ENCODE measurements at places on chromosomes 6 and 20.

- DNase-seq, result no peak
Measured at GRCh38 chr6:82251942-82252341, 4.4 kb upstream of the IBTK start.

- no peak for DNase-seq
Measured at GRCh38 chr6:160871320-160871719, 120.2 kb upstream of the MAP3K4 start.

DNA sequence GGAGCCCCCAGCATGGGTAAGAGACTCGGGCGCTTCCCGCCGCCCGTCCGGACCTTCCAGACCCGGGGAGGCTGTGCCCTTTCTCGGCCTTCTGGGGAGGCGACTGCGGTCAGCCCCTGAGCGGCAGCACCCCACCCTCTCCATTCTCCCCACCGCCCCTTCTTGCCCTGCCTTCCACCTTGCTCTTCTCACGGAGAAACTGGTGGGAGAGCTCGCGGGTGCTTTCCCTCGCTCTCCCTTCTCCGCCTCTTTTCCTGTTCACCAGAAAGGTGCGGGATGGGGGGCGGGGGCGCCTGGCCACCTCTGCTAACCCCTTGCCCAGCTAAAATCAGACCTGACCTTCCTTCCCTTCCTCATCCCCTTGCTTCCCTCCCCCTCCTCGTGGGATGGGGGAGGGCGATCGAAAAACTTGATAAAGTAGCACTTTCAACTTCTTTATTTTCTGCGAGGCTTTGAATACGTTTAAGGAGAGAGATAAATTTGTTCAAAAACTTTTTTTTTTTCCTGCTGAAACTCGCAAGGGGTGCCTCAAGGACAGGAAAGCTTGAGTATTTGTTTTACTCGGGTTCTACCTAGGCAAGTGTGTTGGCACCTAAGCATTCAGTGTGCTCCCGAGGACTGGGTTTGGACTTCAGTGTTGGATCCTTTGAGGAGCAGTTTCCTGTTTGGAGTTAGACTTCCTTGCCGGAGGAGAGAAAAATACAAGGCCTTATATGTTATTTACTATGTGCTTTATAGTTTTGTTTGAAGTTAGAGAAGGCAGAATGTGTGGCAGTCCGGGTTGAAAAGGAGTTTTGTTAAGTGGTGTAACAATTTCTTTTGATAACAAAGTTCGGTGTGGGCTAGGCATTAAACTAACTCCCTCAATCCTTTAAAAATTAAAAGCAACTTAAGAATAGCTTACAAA, 897 bp downstream of the CD2AP start:
- DNase-seq, result no peak

- no peak for DNase-seq
Measured at GRCh38 chr6:13445005-13445743, 42.2 kb downstream of the GFOD1 start.

- DNase-seq, result no peak
Measured at GRCh38 chr20:44888226-44889103, 3.0 kb downstream of the YWHAB start.

DNA sequence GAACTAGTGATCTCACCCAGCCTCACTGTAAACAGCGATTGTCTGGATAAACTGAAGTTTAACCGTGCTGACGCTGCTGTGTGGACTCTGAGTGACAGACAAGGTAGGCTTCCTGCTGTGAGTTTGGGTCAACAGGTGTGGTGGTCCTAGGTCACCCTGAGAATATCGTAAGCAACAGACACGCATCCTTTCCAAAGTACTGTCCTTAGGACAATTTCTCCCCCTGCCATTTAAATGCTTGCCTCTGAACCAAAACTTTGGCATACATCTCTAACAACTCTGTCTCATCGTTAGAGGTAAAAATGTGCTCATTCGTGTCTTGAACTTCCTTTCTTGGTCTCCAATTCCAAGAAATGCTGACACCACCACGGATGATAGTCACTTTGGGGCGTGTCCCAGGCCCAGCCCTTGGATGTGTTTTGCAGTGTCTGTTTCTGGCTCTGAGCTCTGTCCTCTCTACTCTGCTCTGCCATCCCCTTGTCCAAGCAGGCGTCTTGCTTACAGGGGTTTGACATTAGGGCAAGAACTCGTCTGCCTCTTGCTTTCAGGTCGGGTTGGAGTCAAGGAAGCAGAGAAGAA, 95.5 kb downstream of the EYA2 start:
- DNase-seq, result no peak

- DNase-seq, result no peak
Measured at GRCh38 chr6:70183538-70183937, 119.3 kb downstream of the COL9A1 start.

GRCh38 chr6:141988954-141989705, 143.6 kb upstream of the GJE1 start:
- peak; percentile 25 for DNase-seq

GRCh38 chr6:82364087-82365015, 734 bp downstream of the TPBG start:
- peak; percentile 63 for DNase-seq

DNA sequence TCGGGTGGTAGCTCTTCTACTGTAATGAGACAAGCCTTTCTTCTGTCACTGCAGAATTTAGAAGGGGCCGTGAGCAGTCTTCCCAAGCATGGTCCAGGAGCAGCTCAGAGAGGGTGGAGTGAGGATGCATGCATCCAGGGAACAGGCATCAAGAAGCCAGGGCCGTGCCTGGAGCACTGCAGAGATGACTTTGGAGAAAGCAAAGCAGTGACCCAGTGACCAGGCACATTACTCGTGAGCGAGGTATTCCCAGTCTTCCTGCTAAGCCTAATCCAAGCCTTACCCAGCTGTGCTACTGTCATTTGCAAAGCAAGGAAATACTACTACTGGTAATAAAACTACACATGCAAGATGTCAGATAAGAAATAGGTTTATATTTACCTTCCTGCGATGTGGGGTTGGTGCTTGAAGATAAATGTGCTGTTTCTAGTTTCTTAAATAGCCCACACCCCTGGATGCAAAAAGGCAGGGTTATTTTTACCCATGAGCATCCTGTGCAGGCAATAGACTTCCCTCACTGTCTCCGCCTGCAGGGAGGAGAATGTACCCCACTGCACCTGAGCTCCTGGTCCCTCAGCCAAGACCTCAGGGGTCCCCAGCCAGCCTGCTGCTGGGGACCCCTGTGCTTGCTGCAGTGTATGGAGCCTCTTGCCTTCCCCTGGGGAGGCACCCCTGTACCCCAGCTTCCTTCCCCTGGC, 62.9 kb downstream of the SSR1 start:
- DNase-seq, result peak; percentile 53

DNA sequence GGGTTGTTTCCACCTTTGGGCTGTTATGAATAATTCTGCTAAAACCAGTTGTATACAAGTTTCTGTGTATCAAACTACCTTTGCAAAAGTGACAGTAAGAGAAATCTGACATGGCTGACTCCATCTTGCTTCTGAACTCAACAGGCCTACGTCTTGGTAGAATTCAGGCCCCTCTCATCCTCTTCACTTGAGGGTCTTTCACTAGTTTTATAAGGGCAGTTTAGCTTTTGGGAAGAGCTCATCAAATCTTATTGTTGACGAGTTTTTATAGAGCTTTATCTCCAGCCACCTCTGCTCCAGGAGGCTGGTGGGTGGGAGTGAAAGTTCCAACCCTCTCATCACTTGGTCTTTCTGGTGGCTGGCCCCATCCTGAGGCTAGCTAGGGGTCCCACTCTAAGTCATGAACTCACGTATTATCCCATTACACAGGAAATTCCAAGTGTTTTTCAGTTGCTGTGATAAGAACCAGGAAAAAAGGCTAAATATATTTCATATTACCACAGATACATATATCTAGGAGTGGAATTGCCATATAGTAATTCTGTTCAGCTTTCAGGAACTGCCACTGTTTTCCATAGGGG, 11.6 kb downstream of the SNRPB start:
- DNase-seq, result no peak

DNA sequence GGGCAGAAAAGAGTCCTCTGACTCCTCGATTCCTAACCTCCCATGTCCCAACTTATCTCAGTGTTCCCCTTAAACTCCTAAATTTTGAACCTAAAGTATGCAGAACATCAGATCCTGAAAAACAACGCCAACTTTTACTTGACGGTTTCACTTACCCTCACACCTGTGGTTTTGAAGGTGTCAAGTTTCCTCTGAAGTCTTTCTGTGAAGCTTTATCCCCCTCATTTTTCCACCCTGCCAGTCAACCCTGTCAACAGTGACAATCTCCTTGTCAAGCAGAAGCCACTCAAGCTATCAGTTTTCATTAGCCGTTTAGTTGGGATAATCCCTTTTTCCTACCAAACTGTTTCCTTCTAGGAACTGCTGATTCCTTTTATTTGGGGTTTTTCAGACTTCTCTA, 245.4 kb upstream of the PREP start:
- peak; percentile 44 for DNase-seq

DNA sequence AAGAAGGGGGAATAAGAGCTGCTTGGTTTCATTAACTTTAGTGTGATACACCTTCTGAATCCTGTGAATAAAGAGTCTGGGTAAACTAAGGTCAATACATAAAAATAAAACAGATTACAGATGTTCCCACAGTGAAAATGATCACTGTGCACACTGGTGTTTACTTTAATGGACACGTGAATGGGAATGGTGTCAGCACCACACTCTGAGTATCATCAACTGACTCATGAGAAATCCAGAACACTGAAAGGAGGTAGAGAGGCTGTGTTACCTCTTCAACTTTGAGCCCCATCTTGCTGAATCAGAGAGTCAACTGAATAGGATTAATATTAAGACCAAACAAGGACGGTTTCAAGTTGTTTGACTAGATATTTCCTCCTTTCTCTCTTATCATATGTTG, 75.0 kb downstream of the ELOVL4 start:
- DNase-seq, result no peak

- no peak for DNase-seq
Measured at GRCh38 chr6:82072121-82072521, 175.4 kb downstream of the IBTK start.

GRCh38 chr20:49285233-49285668, 7.4 kb upstream of the ZNFX1 start:
- DNase-seq, result no peak

- DNase-seq, result peak; percentile 86
Measured at GRCh38 chr20:32761831-32762753, at the start of gene DNMT3B. TSS of gene DNMT3B (plus strand) at chr20:32762385. CDS start at chr20:32780324, 17,939 bp downstream.

DNA sequence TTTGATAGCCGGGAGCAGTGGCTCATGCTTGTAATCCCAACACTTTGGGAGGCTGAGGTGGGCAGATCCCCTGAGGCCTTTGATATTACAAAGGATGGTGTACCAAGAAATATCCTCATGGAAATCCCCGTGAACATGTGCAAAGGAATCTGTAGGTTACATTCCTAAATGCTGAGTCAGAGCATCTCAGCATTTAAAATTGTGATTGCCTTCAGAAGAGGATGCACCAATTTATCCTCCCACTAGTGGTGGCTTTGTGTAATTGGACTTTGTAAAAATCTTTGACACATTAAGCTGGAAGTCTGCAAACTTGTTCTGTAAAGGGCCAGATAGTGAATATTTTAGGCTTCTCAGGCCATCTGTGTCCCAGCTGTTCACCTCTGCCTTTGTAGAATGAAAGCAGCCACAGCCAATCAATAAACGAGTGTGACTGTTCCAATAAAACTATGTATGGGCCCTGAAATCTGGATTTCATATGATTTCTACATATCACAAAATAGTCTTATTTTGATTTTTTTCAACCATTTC, 11.8 kb downstream of the TMEM14B start:
- DNase-seq, result no peak

DNA sequence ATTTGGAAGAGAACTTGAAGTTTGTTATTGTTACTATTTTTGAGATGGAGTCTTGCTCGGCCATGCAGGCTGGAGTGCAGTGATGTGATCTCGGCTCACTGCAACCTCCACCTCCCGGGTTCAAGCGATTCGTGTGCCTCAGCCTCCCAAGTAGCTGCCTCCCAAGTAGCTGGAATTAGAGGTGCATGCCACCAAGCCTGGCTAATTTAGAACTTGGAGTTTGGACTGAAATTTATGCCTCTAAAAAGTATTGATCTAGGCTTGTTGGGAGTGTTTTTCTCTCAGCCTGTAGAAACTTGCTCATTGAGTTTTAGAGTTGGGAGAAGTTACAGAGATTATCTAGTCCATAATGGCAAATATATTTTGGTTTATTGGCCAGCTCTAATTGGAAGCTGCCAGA, 4.1 kb downstream of the ITCH start:
- DNase-seq, result no peak

- no peak for DNase-seq
Measured at GRCh38 chr20:19589787-19590362, 168.2 kb upstream of the RIN2 start.

GRCh38 chr6:103280417-103280816, 1579.3 kb downstream of the HACE1 start:
- DNase-seq, result no peak

GRCh38 chr6:160263196-160263939, 4.7 kb upstream of the SLC22A2 start:
- no peak for DNase-seq

- DNase-seq, result no peak
Measured at GRCh38 chr6:37369321-37370201, 15.8 kb downstream of the RNF8 start.

GRCh38 chr6:87213364-87213763, 58.0 kb downstream of the ZNF292 start:
- no peak for DNase-seq

DNA sequence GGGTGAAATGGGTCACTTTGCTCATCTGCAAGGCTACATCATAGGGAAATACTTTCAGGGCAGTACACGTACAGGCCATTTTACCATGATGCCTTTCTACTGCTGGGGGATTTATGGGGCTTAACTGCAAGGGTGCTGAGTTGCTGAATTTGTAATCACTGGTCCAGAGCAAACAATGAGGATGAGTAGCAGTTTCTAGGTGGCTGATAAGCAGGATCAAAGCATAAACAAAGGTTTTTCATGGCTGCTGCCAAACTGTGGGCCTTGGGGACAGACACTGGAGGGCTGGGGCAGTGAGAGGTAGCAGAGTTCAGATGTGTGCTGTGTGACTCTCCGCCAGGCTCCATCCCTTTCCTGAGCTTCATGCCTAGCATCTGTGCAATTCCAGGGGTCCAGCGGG, 68.3 kb downstream of the CNBD2 start:
- DNase-seq, result no peak

GRCh38 chr6:53130569-53131290, 17.9 kb downstream of the GCM1 start:
- DNase-seq, result peak; percentile 72

GRCh38 chr20:53578492-53579222, 15.0 kb downstream of the ZNF217 start:
- peak; percentile 36 for DNase-seq

DNA sequence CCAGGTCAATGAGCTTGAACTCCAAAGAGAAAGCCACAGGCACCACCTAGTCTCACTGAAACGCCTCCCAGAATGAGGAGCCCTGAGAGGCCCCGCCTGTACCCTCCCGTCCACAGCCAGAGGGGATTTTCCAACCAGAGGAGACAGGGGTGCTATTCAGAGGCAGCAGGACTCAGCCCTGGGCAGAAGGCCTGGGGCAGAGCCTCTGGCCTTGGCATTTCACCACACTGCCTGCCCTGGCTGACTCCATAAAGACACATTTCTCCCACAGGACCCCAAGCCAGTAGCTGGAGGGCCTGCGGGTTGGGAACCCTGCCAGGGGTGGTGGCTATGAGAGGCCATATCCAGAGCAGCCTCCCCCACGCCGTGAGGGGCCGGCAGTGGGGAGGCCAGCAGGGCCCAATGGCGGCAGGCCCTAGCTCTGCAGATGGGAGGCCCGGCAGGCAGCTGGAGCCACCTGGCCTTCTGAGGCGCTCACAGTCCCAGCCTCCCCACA, 159.3 kb downstream of the PREX1 start:
- DNase-seq, result no peak

- no peak for DNase-seq
Measured at GRCh38 chr6:125370343-125370742, 68.6 kb upstream of the HDDC2 start.

GRCh38 chr6:56999049-56999448, 44.1 kb downstream of the BEND6 start:
- no peak for DNase-seq

GRCh38 chr20:18072532-18072931, 14.8 kb upstream of the OVOL2 start:
- DNase-seq, result no peak

Measured in WERI-Rb-1 (cell line).